ENCODE measurements at places on chromosomes 12 and 14.

DNA sequence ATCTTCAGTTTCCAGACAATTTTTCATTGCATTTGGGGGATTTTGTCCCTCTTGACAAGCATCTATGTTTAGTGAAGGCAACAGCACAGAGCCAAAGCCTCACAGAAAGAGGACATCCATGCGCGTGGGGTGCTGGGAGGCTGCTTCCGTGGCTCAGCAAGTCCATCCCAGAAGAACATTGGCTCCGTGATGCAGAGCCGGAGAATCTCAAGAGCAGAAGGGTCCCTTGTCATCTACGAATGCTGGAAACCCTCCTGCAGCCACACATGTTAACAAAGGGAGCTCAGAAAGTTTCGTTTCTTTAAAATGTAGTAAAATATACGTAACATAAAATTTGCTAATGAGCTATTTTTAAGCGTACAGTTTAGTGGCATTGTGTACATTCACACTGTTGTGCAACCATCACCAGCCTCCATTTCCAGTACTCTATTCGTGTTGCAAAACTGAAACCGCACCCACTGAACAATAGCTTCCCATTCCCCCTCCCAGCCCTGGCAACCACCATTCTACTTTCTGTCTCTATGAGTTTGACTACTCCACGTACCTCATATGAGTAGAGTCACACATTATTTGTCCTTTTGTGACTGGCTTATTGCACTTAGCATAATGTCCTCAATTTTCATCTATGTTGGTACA is 185.9 kb downstream of the TTC7B start:
- DNase-seq = no peak

GRCh38 chr14:99757331-99758070 is 35.7 kb upstream of the EML1 start:
- no peak for DNase-seq

DNA sequence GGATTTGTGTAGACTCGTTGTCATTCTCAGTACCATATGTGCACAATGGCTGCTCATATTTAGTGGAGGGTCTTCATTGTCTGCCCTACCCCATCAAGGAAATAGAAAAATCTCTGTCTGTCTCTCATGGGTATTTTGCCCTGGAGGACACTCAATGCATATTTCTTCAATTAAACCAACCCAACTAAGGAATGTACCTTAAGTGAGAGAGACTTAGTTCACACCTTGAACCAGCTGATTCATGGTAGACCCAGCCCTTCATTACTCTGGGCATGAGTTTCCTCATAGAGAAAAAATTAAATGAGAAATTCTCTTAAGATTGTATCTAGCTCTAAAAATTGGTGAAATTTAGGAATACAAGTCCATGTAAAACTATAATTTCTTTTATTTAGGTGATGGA is 107.1 kb upstream of the PLEKHG7 start:
- no peak for DNase-seq

DNA sequence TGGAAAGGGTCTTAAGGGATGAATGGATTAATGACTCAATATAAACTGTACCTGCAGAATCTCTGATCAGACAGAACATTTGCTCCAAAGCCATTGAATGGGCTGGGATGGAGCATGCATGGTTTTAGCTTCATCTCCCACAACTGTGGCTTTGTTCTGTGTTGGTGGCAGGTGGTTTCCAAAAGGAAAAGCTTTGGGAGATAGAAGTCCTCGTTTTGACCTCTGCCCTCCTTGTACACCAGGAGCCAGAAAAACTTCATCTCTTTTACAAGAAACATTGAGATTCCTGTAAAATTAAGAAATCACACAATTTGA is 39.5 kb downstream of the GPR65 start:
- DNase-seq = no peak

- no peak for DNase-seq
Observed at GRCh38 chr14:92978229-92979021, 55.5 kb downstream of the CHGA start.

DNA sequence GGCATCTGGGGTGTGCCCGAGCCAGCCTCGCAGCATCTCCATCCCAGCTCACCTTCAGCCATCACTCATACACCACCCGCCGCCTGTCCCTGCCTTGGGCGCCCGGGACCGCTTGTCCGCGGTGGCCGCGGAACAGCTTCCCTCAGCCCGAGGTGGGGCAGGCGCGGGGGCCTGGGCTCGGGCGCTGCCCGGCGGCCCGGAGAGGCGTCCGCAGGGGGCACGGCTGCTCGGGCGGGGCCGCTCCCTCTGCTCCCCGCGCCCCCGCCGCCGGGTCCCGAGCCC is 430 bp downstream of the SLC41A2 start:
- DNase-seq = no peak

DNA sequence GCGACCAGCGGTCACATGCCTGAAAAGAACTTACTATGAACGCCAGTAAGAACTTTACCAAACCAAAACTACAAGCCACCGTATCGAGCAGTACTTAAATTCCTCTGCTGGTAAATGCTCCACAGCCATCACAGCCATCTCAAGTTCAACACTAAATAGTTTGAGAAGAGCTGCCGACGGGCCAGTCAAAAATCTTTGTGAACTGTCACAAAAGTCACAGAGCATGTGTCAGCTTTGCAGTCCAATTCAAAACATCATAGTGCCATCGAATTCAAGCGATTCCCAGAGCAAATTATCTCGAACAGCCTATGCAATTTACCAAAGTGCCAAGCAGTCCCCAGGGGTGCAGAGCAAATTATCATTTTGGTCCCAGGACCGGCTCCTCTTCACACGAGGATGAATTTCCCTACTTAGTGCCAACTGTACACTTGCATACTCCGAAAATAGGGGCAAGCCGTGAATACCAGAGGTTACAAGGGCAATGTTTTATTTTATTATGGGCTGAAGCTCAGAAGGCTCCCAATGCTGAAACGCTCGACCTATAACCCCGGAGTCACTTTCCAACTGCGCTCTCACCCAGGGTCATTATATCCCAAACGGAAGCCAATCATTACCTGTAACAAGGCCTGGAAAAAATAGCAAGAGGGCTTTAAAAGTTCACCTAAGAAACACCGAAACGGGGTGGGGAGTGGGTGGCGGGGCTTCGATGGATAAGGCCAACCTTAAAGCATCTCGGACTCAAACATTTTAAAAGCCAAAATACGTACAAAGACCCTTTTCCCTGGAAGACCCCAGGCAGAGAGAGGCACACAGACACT is 1.1 kb downstream of the LRP6 start:
- DNase-seq = no peak

DNA sequence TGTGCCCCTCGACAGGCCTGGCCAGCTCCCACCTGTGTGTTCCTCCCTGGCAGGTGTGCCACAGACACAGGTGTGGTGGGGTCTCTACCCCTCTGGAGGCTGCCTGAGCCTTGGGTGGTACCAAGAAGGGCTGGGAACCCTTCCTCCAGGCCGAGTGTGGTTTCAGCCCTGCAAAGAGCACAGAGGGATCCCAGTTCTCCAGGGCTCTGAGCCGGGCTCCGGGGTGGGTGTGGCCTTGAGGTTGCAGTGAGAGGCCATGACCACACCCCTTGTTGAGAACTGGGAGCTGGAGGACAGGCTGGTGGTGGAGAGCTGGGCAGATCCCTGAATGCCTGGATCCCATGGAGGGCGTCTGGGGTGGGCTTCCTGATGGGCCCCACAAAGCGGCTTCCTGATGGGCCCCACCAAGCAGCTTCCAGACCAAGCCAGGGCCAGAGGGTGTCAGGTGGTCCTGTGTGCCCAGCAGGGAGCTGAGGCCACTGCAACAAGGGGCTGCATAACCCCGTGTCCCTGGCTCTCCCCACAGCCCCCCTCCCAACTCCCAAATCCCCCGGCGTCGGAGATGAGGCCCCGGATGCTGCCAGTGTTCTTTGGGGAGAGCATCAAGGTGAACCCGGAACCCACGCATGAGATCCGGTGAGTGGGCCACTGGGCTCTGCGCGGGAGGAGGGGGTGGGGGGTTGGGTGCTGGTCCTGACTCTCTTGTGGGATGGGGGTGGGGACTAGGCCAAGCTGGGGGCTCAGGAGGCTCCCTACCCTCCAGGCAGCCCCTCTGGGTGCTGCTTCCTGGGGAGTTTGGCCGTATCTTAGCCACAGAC is 16.6 kb downstream of the RFLNA start:
- DNase-seq = no peak

- DNase-seq = no peak
Observed at GRCh38 chr12:30624009-30624408, 71.7 kb downstream of the IPO8 start.

DNA sequence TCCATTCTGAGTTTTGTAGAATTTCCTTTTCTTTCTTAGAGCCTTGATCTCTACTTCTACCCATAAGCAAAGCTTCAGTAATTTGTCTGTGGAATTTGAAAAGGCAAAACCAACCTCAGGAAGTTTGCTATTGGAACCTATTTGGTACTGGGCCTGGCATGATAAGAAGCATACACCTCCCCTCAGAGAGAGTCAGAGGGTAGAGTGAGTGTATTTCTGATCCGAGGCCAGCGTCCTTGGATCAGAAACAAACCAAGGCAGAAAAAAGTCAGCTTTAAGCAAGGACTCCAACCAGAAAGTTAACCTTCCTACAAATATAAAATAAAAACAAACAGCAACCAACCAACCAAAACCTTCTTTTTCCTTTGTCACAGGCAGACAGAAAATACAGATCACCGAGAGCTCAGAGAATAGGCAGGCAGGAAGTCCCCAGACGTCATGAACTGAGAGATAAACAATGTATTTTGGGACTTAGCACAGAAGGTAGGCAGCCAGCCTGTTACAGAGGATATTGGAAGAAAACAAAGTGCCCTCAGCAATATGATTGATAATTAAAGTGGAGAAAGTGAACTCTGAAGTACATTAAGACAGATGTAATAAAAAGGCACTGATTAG is 141.5 kb downstream of the NEDD1 start:
- no peak for DNase-seq

DNA sequence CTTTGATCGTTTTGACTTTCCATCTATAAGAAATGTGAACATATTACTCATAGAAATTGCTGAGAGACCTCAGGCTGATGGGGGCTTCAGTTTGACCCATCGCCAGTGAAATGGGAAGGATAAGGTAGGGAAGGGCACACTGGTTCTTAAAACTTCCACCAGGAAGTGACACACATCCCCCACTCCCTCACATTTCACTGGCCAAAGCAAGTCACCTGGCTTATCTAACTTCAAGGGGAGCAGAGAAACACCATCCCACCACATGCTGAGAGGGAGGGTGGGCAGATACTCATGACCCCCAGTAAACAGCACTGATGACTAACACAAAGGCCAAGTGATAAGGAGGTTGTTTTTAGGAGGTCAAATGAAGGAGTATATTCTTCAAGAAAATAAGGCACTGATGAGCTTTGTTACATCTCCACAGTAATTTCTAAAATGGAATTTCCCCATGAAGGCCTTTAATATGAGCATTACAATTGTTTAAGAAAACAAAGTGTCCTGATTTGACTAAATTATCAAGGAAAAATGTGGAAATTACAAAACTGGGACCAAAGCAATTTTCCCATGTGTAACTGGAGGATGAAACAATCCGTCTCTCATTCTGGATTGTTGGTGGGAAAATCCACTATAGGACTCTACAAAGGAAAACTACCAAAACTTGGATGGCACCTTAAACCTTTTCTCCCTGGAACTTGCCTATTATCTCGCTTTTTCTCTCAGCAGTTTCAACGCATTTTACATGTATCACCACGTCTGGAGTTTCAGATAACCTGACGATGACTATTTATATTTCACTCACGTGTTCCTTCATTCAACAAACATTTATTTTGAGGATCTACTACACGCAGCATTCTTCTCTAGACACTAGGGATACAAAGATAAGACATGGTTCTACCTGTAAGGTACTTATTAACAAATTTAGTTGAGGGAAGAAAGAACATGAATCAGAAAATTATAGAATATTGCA is 91.8 kb upstream of the EEA1 start:
- no peak for DNase-seq

- no peak for DNase-seq
Observed at GRCh38 chr12:116306968-116307367, 29.5 kb upstream of the MED13L start.

DNA sequence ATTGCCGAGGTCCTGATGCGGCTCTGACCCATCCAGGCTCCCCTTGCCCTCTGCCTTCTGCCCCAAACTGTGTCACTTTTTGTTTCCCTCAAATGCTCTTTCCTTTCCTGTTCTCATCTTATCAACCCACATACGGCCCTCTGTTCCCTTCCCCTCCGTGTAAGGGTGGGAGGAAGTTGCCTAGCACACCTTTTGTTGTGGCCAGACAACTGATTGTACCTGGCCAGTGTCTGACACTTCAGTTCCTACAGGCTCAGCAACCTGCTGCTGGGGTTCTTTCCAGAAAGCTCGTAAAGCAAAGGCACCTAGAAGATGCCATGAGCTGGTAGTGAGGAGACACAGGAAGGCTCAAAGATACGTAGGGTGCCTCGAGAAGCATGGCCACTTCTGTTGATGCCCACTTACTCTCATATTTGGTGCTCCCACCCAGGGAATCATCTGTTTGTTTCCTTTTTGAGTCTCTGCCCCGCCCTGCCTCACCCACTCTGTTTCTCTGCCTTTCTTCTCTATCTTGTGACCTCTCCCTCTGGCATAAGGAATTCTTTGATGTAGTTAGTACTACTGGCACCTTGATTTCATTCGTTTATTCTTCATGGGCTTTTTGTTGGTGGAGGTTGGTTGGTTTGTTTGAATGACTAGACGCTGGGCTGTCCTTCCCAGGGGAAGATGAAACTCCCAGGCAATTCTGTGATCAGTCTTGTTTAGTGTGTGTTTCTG is 152.4 kb upstream of the FKBP4 start:
- DNase-seq = no peak

- DNase-seq = no peak
Observed at GRCh38 chr14:35506927-35507326, 27.0 kb upstream of the INSM2 start.

DNA sequence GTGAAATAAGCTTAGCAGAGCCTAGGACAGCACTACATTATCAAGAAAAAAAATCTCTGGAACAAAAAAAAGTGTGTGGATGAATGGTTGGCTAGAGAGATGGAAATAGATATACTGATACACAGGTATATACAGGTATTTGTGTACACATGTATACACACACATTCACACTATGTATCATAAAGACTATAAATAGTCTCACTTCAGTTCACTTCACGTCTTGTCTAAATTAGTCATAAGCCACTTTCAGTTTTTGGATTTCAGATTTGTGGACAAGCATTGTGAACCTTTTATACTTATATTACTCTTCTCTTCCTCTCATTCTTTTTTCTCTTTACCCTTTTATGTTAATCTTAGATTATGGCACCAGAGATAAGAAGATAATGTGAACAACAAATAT is 41.8 kb upstream of the SLC6A15 start:
- DNase-seq = no peak

- DNase-seq = no peak
Observed at GRCh38 chr12:85798122-85798521, 38.1 kb downstream of the RASSF9 start.

- peak; percentile 27 for DNase-seq
Observed at GRCh38 chr14:78316052-78316451, 145.9 kb downstream of the NRXN3 start.

- no peak for DNase-seq
Observed at GRCh38 chr14:33081259-33081658, 142.6 kb downstream of the NPAS3 start.

GRCh38 chr12:91111366-91112325 is at the start of gene LUM:
TSS of gene LUM (minus strand) at chr12:91111494. CDS start at chr12:91108979, 2,515 bp downstream.
- DNase-seq = peak; percentile 6

- no peak for DNase-seq
Observed at GRCh38 chr14:64762044-64763034, 58.1 kb downstream of the PLEKHG3 start.

GRCh38 chr14:30153717-30154116 is 226.1 kb upstream of the PRKD1 start:
- no peak for DNase-seq
